Inflammatory macrophage (primary cell): ENCODE measurements at places on chromosomes 7 and 10.

- no peak for DNase-seq
These were observed 101.1 kb downstream of the RAMP3 start for GRCh38 chr7:45258533-45259226.

GRCh38 chr7:155466142-155466813 lies 8.3 kb downstream of the EN2 start:
- no peak for DNase-seq

DNA sequence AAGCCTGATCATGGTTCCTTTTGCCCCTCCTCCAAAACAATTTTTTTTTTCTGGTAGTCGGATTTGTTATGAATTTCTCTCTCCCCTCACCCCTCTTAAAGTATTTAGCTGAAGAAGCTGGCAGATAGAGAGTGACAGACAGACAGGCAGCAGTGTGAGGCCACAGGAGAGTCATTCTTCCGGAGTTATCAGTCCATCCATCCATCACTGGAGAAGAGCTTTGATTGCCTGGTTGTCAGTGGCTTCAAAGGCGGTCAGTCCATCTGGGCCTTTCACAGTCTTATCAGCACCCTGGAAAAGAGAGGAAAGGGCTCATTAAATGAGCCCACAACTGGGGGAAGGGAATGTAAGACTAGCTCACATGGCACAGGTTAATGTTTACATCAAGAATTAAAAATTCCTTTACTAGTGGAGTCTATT lies 47.4 kb downstream of the MTPN start:
- no peak for DNase-seq

DNA sequence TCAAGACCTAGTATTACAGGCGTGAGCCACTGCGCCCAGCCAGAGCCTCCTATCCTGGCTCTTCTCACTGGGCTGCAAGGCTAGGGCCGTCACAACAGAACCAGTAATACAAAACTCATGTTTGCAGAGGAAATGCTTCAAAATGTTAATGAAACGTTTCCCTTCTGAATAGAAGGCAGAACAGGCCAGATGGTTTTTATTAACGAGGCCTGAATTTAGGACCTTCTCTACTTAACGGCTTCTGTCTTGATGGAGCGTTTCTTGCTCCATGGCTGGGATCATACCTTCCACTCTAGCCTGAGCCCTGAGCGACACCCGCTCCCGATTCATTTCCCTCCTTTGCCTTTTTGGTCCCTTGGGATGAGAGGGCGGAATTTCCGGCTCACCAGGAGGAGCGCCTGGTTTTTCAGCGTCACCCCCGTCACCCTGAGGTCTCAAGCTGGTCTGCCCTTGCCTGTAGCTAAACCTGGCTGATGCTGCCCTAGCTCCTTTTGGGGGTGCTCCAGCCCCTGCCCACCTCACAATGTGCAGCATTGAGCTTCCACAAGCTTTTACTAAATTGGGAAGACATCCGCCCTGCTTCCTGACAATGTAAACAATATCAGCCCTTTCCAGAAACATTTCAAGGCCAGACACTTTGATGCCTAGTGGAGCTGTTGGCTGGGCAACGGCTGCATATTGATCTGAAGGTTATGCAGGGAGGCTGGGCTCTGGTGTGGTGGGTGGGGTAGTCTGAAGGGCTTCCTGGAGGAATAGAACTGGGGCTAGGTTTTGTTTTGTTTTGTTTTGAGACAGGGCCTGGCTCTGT lies 5.2 kb downstream of the CLIP2 start:
- DNase-seq = no peak
